Gastrocnemius medialis (tissue), 4 donors: ENCODE measurements at places on chromosomes 7 and 10. TPM values are rescaled to one million over a fixed set of nuclear protein-coding genes. Genes with fewer than 3 reads are reported as not detected.

GRCh38 chr10:72702868-72703581 lies 11.1 kb downstream of the MCU start:
- H3K4me1 ChIP-seq: peaks cover 24% of the 10 kb centered on the region
- no peak for DNase-seq
- no peak overlapping the region for H3K4me3 ChIP-seq
- no peaks in the 10 kb centered on the region for H3K36me3 ChIP-seq

DNA sequence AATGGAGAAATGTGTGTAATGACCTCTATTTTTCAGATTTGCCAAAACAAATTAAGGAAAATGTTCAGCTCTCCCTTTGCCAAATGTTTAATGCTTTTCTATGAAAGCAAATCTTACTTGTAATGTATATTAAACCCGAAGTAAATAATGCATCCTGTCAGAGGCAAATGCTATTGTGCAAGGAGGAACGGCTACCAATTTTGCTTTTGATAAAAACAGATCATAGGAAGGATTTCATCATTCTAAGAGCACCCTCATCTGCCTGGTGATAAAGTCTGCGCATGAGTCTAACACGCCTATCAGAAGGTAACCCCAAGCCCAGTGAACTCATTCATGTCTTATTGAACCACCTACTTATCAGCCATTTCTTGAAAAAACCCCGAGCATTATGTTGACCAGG lies 412.4 kb upstream of the MKI67 start:
- no peak overlapping the region for H3K27ac ChIP-seq
- no peak overlapping the region for H3K4me3 ChIP-seq
- DNase-seq: no peak

GRCh38 chr7:55161154-55161687 lies 142.4 kb downstream of the EGFR start:
- no peaks in the 10 kb centered on the region for H3K4me1 ChIP-seq
- H3K36me3 ChIP-seq: peaks cover 29% of the 10 kb centered on the region

DNA sequence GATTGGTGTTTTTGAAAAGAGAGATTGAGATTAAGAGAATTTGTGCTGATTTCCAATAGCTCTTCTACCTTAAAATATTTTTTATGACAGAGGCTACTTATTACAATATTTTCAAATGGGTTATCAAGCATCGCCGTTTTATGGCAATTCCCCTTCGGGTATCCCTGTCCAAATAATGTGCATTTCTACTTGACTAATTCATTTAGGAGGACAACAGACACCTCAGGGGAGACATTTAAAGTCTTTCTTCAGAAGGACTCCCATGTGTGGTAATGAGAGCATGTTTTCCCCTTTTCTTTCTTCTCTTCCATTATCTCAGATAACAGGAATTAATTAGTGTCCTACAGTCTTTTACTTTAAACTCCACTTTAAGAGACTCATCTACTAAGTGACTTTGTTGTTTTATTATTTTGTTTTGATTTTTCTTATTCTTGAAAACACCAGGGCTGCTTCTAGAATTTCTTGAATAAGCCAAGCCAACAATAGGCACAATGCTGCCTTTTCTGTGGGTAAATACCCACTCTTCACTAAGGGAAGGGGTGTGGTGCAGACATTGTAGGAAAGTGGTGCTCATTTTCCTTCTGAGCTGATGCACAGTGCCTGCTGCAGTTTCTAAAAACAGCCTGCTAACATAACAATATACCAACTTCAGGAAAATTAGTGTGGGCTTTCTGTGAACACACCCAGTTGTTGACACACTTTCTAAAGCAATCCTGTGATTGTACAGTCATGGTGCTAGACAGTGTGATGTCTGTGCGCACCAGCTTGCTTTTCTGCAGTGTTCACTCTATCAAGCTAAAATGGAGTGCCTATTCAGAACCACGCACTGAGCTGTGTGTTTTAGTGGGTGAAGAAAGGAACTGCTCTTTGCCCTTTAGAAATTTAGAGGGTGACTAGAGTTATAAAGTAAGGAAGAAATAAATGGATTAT lies 597.7 kb downstream of the NRG3 start:
- no peaks in the 10 kb centered on the region for H3K27me3 ChIP-seq
- H3K4me3 ChIP-seq: no peak overlapping the region
- no peaks in the 10 kb centered on the region for H3K4me1 ChIP-seq
- no peaks in the 10 kb centered on the region for H3K36me3 ChIP-seq

DNA sequence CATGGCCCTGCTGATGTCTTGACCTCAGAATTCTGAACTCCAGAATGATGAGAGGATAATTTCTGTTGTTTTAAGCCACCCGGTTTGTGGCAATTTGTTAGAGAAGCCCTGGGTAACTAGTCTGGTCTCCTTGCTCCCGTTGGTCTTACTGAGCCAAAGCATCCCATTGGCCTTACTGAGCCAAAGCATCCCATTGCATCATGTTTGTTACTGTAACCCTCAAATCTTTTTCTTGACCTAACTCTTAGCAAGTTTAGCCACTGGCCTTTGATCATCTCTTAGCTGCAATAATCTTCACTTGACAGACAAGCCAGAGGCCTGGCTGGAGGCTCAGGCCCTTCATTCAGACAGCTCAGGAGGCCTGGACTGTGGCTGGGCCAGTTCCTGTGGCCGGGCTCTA lies 21.8 kb downstream of the TBXAS1 start:
- no peaks in the 10 kb centered on the region for H3K36me3 ChIP-seq
- H3K27ac ChIP-seq: no peak overlapping the region
- no peak overlapping the region for H3K4me3 ChIP-seq
- no peak for DNase-seq
- H3K4me1 ChIP-seq: peaks cover 7% of the 10 kb centered on the region

GRCh38 chr10:70557876-70558275 lies 44.7 kb downstream of the PRF1 start:
- H3K27ac ChIP-seq: no peak overlapping the region
- H3K36me3 ChIP-seq: no peaks in the 10 kb centered on the region
- H3K4me1 ChIP-seq: peaks cover 9% of the 10 kb centered on the region
- no peak overlapping the region for H3K4me3 ChIP-seq
- DNase-seq: no peak

GRCh38 chr7:12490107-12490688 lies 80.3 kb upstream of the SCIN start:
- no peaks in the 10 kb centered on the region for H3K36me3 ChIP-seq
- DNase-seq: no peak
- H3K27ac ChIP-seq: no peak overlapping the region
- H3K4me3 ChIP-seq: no peak overlapping the region
- H3K27me3 ChIP-seq: no peaks in the 10 kb centered on the region
- H3K4me1 ChIP-seq: no peaks in the 10 kb centered on the region

- H3K4me1 ChIP-seq: no peaks in the 10 kb centered on the region
- H3K27me3 ChIP-seq: no peaks in the 10 kb centered on the region
- H3K27ac ChIP-seq: no peak overlapping the region
- no peaks in the 10 kb centered on the region for H3K36me3 ChIP-seq
- DNase-seq: no peak
These were observed 25.8 kb downstream of the ZNF800 start for GRCh38 chr7:127366680-127367079.

GRCh38 chr10:24706479-24707118 lies 17.1 kb downstream of the ARHGAP21 start:
- H3K27ac ChIP-seq: no peak overlapping the region
- no peaks in the 10 kb centered on the region for H3K27me3 ChIP-seq
- H3K36me3 ChIP-seq: no peaks in the 10 kb centered on the region

- H3K36me3 ChIP-seq: no peaks in the 10 kb centered on the region
- no peak for DNase-seq
- no peaks in the 10 kb centered on the region for H3K27me3 ChIP-seq
- H3K4me3 ChIP-seq: no peak overlapping the region
These were observed 176.2 kb upstream of the SHH start for GRCh38 chr7:155988416-155988815.

Gene CRHR2
- not detected for total RNA-seq

Gene ARMC3
- not detected for total RNA-seq

Gene CYREN
- 26.9 TPM for total RNA-seq
